ENCODE measurements at places on chromosomes 7 and 10.

DNA sequence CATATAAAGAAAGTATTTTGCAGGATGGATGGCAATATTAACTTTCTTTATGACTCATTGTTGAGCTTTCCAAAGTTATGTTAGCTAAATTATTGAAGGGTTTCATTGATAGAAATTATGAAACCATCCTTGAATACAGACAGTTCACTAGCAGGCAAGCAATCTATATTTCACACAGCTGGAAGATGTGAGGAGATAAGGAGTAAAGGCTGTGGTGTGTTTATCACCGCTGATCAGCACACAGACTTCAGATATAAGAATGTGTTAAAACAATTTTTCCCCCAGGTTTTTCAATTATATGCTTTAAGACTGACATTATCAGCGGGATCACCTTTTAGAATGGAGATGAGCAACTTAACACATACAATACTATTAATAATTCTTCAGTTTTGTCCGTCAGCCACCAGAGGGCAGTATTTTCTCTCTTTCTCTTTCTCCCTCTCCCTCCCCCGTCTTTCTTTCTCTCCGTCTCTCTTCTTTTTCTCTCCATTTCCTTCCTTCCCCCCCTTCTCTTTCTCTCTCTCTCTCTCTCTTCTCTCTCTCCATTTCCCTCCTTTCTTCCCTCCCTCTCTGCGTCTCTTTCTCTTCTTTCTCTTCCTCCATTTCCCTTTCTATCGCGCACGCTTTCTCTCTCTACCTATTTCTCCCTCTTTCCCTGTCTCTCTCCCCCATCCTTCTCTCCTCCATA is 62.9 kb upstream of the FAM171A1 start:
- DNase-seq, result no peak

GRCh38 chr10:1572519-1573333 is 164.6 kb downstream of the ADARB2 start:
- DNase-seq, result no peak

DNA sequence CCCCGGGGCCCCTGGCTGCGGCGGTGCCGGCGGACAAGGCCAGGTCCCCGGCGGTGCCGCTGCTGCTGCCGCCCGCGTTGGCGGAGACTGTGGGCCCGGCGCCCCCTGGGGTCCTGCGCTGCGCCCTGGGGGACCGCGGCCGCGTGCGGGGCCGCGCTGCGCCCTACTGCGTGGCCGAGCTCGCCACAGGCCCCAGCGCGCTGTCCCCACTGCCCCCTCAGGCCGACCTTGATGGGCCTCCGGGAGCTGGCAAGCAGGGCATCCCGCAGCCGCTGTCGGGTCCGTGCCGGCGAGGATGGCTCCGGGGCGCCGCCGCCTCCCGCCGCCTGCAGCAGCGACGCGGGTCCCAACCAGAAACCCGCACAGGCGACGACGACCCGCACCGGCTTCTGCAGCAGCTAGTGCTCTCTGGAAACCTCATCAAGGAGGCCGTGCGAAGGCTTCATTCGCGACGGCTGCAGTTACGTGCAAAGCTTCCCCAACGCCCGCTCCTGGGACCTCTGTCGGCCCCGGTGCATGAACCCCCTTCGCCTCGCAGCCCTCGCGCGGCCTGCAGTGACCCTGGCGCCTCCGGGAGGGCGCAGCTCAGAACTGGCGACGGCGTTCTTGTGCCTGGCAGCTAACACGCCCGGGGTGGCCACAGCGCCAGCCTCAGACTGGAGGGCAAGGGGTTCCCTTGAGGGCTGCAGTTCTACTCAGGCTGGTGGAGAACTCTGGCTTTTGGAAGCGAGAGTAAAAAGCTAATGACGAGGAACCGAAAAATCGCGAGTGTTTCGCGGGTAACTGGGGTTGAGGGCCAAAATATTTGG is 804 bp downstream of the FRAT1 start:
- peak; percentile 53 for DNase-seq

DNA sequence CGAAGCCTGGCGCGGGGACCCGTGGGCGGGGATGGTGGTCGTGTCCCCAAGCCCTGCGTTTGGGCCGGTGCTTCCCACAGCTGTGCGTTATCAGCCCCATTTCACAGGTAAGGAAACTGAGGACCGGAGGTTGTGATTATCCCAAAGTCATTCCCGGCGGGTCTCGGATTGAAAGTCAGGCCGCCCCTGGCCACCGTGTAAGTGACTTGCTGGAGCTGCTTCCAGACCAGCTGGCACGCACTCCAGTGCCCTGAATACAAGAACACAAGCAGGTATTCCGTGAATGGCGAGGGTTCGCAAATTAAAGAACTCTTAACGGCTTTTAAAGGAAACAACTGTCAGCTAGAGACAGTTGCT is 675 bp upstream of the ATE1 start:
- DNase-seq, result no peak

DNA sequence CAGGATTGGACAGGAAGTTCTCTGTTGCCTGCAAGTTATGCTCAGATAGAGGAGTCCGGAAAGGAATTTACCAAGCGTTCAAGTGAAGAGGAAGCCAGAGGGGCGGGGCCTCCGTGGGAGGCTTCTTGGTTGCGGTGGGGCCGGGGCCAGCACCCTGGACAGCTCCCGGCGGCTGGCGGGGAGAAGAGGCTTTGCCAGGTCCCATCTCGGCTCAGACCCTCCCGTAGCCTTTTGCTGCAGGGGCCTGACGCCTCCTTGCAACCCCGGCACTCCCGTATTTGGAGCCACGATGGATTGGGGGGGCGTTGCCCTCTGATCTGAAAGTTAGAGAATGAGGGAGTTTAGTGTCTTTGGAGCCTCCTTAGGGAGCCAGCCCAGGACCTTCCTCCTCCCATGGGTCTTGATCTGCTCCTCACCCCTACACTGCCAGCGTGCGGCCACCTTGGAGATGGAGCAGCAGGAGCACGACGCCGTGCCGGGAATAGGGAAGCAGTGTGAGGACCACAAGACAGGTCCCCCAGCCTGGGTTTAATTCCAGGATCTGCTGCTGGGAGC is 3.1 kb upstream of the SLC18A3 start:
- DNase-seq, result peak; percentile 43

- DNase-seq, result no peak
These were observed 31.3 kb downstream of the PAX2 start for GRCh38 chr10:100776671-100777070.

DNA sequence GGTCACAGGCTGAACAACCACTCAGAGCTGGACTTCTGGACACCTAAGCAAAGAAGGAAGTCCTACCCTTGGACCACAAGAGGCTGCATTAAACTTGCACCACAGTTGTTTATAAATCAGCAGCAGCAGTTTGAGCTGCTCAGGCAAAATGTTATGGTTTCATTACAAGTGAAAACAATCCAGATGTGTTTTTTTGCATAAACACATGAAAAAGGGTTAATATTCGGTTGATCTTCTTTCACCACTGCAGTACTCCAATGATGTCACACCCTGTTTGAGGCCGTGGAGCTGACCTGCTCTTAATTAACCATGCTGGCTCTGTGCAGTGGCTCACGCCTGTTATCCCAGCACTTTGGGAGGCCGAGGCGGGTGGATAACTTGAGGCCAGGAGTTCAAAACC is 490.8 kb upstream of the CELF2 start:
- no peak for DNase-seq

DNA sequence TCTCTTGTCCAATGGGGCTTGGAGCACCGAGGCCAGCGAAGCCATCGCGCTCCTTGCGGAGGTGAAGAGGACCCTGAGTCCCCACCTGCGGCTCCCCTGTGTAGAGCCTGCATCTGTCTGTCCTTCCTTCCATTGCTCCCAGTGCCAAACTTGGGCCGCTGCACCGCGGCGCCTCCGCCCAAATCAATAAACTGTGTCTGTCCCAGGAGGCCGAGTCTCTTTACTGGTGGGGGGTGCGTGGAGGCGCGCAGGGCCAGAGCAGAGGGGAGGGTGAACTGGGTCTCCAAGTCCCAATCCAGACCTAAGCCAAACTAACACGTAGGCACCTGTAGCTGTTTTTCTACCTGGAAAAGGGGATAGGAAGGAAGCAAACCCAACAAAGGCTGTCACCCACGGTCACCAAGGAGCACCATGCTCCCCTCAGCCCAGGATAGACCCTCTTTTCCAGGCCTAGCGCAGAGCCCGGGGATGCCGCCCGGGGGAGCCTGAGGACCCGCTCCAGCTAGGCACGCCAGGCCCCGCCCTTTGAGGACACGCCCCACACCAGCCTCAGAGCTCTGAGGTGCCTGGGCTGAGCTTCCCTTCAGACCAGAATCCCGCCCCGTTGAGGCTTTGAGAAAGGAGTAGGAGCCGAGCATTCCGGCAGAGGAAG is 1.2 kb upstream of the CHAT start:
- DNase-seq, result no peak

DNA sequence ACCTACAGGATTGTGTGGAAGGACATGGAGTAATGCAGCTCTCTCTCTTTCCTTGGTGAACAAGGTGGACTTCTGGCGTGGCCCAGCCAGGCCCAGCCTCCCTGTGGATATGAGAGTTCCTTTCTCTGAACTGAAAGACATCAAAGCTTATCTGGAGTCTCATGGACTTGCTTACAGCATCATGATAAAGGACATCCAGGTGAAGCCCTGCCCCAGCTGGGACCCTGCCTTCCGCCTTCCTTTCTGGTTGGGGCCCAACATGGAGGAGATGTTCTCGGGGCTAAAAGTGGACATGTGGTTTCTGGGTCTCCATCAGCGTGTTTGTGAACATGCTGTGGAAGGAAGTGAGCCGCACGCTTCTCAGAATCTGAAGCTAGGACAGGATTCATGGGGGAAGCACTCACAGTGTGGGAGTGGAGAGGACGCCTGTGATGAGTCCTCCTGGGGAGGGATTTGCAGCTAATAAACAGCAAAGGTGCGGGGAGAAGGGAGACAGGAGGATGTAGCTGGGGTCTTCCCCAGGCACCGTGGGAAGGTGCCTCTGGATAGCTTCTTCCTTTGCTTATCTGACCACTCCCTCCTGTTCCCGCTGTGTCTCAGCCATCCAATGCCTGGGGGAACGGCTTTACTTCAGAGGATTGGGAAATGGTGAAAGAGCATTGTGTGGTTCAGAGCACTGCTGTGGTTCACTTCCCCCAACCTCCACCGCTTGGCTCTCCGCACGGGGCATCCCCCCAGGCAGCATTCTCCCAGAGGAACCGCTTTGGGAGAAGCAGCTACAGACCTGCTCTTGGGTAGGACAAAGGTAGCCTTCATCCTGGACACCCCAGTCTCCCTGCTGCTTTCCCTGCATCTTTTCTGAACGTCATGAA is 5.5 kb downstream of the CPA5 start:
- DNase-seq, result no peak

DNA sequence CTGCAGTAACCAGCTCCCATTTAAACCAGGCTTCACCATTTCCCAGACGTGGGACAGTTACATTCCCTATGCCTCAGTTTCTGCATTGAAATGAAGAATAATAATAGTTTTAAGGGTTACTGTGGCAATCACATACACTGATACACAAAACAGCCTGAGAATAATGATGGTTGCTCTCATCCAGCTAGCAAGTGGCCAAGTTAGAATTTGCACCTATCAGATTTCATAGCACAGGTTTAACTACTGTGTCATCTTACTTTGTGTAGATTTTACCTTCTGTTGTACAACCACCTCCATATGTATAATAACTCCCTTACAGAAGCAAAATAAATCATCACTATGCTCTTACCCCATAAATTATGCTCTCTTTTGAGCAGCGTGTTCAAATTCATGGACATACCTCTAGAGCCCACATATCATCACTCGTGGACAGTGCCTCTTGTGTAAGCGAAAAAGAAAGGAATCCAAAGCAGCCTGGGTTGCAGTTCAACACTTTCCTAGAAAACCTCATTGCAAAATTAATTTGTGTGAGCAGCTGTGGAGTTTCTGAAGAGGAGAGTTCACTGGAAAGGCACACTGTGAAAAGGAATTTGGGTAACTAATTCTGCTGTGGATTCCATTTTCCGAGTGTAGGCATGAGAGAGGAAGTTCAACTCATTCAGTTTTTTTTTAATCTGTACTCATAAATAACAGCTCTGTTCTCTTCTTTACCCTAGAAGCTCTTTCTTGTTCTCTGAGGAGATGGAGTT is 492.5 kb downstream of the ARL4A start:
- no peak for DNase-seq

DNA sequence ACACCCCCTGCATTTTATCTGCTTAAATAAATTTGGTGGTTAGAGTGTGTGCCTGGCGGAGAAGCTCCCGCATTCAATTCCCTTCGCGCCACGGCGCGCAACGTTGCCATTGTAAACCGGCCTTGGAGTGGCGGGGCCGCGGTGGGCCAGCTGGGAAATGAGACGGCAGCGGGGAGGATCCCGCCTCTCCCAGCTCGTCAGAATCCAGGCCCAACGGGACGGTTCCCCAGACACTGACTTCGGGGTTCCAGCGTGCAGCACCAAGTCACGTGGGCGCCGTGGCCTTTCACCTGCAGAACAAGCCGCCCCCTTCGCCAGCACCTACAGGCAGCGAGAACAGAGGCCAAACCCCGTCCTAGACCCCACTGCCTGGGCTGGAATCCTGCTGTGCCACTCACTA is 103.4 kb downstream of the GRID1 start:
- no peak for DNase-seq

DNA sequence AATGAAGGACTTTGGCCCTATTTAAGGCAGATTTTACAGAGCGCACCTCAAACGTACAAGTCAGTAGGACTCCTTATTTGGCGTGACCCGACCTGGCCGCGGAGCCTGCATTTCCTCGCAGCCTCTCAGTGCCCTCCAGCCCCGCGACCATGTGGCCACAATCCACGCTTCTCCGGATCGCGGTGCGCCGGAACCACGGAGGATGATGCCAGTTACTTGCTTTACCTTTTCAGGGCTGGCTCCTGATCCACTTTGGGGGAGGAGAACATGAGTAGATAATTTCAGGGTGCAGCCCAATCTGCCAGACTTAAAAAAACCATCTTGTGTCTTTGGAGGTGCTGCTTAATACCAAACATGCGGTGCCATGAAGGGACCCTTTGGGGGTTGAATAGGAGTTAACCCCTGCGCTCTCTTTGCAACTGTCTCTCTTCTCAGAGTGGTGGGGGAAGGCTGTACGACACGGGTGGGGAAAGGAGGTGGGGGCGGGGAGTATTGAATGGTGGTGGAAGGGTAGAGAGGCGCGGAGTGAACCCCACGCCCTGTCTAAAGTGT is 1.5 kb downstream of the FRAT1 start:
- DNase-seq, result peak; percentile 5

GRCh38 chr10:64535131-64535867 is 1014.1 kb downstream of the REEP3 start:
- no peak for DNase-seq

DNA sequence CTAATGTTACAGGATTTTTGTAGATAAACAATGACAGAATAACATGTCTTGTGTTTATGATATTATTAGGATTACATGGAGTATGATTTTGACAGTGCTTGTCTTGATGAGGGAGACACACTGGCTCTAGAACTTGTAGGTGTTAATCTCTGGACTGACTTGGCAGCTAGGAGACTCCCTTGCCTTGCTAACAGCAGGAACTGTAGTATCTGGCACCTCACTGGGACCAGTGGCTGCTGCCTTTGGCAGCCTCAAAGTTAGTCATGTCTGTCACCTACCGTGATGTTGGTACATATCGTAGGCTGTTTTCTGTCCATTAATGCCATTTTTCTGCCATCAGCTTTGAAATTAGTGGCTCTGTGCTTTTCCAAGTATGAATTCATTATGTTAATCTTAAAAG is 261.5 kb downstream of the CDK14 start:
- no peak for DNase-seq

GRCh38 chr10:86355571-86356038 is 11.0 kb downstream of the GRID1 start:
- no peak for DNase-seq

- DNase-seq, result no peak
These were observed 35.2 kb downstream of the CCAR1 start for GRCh38 chr10:68756246-68756645.

GRCh38 chr7:154684666-154685563 is 318.0 kb downstream of the PAXIP1 start:
- no peak for DNase-seq

- no peak for DNase-seq
These were observed 4.6 kb upstream of the BLVRA start for GRCh38 chr7:43753843-43754242.

Measured in activated T-cell treated with anti-CD3 and anti-CD28 coated beads for 1 hour (primary cell).